Stimulated activated CD4-positive, alpha-beta T cell treated with anti-CD3 and anti-CD28 coated beads, Interleukin-12 subunit alpha, Interleukin-12 subunit beta, amount 100 ng/mL, for 24 hours (primary cell): ENCODE measurements at places on chromosomes 2 and 18.

- no peak for DNase-seq
Observed at GRCh38 chr2:98664323-98664722, 55.9 kb downstream of the UNC50 start.

DNA sequence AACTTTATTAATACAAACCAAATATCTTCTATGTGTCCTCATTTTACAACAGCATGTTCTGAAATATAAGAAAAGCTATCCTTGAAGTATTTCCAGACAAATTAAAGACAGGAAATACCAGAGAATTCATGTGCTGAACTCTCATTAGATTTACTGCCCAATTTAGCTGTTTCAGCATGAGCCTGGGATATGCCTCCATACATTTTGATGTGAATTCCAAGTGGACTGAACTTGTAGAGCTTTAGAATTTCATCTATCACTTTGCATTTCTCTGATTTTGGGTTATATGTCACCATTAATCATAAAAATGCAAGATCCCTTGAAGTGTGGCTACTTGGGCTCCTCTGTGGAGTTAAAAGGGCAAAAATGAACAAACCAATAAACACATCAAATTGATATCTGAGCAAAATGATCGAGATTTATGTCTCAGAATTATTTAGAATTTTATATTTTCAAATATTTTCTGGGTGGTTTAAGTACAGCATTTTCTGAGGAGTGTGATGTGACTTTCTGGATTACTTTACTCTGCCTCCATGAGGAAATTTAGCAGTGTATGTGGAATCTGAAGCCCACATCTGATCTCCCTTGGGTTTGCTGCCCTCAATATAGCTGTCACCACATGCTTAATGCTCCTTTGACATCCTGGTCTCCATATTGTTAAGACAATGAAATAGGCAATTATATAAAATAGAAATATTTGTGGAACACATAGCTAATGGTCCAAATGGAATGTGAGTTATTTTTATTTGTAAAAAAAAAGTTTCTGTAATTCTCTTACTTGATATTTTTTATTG, 206.6 kb upstream of the RBMS1 start:
- DNase-seq, result no peak

DNA sequence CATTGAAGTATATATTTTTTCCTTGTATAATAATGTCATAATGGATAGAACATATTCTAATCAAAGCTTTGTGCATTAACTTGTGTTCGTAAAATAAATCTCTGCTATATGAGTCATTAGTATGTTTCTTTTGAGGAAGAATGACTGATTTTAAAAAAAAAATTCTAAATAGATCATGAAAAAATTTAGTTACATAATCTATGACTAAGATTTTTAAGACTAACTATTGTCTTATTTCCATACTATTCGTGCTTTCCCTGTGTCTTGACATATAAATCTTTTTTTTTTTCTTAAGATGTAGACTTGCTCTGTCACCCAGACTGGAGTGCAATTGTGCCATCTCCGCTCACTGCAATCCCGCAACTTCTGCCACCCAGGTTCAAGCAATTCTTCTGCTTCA, 226.1 kb downstream of the DSEL start:
- DNase-seq, result no peak

GRCh38 chr2:12683457-12684100, 33.2 kb upstream of the TRIB2 start:
- no peak for DNase-seq

GRCh38 chr2:147171941-147172340, 672.9 kb upstream of the ACVR2A start:
- DNase-seq, result no peak

DNA sequence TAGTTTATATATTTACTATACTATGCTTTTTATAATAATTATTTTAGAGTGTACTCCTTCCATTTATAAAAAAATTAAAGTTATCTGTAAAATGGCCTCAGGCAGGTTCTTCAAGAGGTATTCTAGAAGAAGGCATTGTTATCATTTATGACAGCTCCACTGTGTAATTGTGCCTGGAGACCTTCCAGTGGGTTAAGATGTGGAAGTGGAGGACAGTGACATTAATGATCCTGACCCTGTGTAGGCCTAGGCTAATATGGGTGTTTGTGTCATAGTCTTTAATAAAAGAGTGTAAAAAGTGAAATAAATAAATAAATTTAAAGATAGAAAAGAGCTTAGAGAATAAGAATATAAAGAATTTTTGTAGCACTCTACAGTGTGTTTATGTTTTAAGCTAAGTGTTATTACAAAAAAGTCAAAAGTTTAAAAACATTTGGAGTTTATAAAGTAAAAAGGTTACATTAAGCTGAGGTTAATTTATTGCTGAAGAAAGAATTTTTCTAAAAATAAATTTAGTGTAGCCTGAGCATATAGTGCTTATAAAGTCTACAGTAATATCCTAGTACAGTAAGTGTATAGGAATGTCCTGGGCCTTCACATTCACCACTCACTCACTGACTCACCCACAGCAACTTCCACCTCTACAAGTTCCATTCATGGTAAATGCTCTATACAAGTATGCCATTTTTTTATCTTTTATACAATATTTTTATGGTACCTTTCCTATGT, 190.0 kb upstream of the SESTD1 start:
- DNase-seq, result no peak

DNA sequence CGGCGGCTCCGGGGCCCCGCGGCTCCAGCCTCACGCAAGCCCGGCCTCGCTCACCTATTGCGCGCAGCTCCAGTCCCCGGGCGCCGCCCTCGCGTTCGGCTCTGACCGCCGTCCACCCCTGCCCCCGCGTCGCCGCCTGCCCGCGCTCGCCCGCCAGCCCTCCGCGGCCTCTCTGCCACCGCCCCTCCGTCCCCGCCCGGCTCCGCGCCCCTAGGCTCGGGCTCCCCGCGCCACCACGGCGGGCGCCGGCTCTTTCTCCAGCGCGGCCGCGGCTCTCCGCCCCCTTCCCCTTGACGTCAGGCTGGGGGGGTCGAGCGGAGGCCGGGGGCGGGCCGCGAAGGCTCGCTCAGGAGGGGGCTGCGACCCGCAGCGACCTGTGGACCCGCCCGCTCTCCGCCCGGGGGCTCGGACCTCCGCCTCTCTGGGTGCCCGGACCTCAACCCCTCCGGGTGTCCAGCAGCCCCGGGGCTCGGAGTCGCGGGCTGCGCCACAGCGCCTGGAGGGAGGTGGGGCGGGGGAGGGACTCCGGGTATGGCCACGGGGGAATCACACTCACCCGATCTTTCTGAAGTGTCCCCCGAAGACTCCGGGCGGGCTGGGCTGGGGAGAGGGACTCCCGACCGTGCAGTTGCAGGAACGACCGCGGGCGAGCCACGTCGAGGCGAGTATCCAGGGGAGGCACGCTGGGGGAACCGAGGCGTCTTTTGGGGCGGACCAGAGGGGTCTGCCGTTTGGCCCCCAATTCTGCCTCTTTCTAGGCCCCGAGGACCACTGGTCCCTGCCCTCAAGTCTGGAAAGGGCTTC, at the start of gene SEMA4C:
TSS of gene SEMA4C (minus strand) at position 259 of the 804 bp plus-strand sequence. CDS start 2,194 bp downstream, outside the sequence.
- DNase-seq, result no peak

GRCh38 chr2:140604788-140605187, 1526.0 kb downstream of the LRP1B start:
- no peak for DNase-seq

DNA sequence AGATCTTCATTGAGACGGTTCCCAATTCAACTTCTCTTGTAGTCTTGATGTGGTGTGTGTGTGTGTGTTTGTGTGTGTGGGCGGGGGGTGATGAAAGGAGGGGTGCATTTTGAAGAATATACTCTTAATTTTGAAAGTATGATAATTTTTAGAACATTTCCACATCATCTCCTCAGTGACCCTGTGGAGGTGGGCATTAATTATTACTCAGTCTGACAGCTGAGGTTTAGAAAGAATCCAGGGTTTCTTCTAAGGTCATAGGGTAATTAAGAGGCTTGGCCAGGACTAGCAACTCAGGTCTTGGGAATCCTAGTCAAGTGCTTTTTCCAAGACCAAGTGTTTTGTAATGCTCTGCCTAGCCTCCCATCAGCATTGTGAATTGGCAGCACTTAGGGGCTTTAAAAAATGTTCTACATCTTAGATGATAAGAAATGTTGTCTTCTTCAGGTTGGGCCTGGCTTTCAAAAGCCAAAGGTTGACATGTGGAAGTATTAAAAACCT, 100.5 kb downstream of the SPTBN1 start:
- DNase-seq, result no peak

DNA sequence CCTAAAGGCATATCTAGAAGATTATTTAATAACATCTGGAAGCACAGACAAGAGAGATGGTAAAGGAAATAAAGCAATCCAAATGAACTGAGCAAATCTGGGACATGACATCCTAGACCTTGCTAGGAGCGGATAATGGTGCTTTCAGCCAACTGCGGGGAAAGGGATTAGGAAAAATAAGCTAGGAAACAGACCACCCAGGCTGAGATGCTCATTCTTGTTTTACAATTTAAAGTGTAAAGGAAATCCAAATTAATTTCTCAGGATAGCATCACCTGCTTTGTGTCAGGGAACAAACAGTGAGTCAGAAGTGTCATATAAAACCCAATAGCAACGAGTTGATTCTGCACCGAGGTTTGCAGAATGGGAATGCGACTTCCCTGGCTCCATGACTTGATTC, 112.5 kb upstream of the CXCR4 start:
- DNase-seq, result no peak

DNA sequence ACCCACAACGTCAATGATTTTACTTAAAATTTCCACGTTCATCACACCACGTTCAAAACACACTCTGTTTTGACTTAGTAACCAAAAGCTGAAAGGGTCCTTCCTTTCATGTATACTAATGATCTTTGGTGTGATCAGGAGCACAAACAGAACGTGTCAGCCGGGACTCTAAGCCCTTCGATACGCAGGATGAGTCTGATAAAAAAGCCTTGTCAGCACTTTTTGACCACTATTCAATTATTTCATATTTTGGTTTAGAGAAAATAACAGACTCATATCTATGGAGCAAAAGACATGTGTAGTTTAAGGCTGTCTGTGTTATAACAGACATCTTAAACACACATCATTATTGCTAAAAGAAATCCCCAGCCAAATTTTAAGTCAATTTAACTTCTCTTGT, 345.3 kb downstream of the ZNF516 start:
- no peak for DNase-seq

DNA sequence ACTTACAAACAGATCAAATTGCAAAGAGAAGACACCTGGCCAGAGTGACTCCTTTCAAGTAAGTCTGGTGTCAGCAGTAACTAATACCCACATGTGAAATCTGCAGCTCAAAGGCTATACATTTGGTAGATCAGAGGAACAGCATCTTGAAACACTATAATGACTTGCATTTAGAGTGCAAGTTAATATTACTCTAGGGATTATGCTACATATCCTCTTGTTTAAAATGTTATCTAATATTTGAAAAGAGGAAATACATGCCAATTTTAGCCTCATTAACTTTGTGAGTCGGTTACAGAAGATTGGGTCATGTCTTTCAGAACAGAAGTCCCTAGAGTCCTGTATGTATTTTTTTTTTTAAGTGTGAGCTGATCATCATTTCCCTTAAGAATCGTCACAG, 15.2 kb downstream of the LANCL1 start:
- DNase-seq, result no peak

- DNase-seq, result no peak
Observed at GRCh38 chr2:170221317-170222288, 43.7 kb downstream of the MYO3B start.

- DNase-seq, result no peak
Observed at GRCh38 chr18:60145776-60146175, 226.8 kb downstream of the MC4R start.

DNA sequence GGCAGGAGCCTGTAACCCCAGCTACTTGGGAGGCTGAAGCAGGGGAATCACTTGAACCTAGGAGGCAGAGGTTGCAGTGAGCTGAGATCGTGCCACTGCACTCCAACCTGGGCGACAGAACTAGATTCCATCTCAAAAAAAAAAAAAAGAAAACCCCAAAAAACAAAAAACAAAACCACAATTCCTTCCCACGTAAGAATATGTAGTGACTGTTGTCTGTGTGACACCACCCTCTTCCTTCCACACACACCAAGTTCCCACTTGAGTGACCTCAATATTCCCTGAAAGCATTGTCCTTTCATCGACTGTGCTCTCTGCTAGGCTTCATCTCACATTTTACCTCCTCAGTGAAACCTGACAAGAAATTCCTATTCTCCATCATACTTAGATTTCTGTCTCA, 8.8 kb upstream of the THADA start:
- DNase-seq, result no peak

- DNase-seq, result no peak
Observed at GRCh38 chr2:183186296-183186695, 62.1 kb downstream of the NUP35 start.

DNA sequence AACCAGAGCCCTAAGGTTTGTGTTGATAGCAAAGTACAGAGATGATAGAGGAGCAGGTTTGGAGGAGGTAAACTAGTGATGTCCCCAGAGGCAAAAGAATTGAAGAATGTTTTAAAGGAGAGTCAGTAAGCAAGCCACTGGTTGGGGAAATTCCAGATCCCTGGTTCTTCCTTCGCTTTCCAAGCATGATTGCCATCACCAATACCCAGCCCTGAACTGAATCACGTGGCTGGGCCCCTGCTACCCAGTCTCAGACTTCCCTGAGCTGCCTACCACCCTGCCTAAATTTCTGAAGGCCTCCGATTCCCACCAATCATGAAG, 310.8 kb upstream of the STON1 start:
- DNase-seq, result no peak

DNA sequence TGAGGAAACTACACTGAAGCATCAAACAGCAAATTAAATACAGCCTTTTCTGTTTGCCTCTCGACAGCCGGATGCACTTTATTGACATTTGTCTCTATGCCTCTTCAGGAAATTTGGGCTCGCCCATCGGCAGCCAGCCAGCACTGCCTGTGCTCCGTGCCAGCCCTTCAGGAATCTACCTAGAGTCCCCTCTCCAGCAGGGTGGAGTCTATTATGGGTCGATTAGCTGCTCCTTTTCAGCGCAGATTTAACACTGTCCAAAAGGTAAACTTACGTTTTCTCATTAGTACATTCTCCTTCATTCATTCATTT, 91.5 kb downstream of the MYCN start:
- DNase-seq, result no peak

GRCh38 chr18:49933530-49934128, 120.3 kb upstream of the ACAA2 start:
- no peak for DNase-seq

GRCh38 chr2:119672161-119672862, 6.7 kb upstream of the TMEM177 start:
- no peak for DNase-seq

GRCh38 chr2:64296695-64297346, 152.6 kb upstream of the PELI1 start:
- DNase-seq, result no peak

DNA sequence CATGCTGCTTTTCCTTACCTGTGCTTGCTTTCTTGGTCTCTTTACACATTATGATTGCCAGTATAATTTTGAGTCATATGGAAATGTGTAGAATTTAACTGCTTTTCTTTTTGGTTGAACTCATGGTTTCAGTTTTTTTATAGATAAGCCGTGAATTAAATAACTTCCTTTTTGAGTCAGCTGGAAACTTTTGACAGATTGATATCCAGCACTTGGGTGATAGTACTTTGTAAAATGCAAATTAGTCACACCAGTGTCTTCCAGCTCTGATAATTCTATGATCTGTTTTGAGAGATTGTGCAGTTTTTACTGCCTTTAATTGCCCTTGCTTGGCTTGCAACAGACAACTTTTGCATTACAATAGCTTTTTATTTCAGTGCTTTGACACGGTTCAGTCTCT, 86.4 kb downstream of the NCOA1 start:
- no peak for DNase-seq

- DNase-seq, result no peak
Observed at GRCh38 chr2:232345251-232345650, 33.3 kb upstream of the ALPP start.

GRCh38 chr18:71036783-71037182, 747.9 kb downstream of the SOCS6 start:
- no peak for DNase-seq
